ENCODE measurements at places on chromosomes 1 and 21.
A peak's percentile ranks its signal among the peaks of the same experiment; 100 is the strongest.

- no peak for DNase-seq
Observed at GRCh38 chr1:157966031-157966537, 27.4 kb upstream of the KIRREL1 start.

DNA sequence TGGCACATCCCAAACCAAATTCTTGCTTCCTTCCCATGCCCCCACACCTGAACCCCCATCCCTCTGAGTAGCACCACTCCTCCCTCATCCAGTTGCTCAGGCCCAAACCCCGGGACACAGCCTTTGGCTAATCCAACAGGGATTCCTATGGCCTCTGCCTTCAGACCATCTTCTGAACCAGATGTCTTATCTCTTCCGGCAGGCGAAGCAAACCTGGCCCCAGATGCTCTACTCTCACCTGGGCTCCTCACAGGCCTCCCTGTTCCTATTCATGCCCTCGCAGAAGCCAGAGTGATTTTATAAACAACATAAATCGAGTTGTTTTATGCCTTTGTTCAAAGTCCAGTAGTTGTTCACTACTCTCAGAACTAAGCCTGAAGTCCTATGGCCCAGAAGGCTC is 12.5 kb upstream of the KCNA2 start:
- no peak for DNase-seq

- DNase-seq = no peak
Observed at GRCh38 chr1:190497565-190497964, 19.9 kb upstream of the BRINP3 start.

GRCh38 chr1:203914292-203914691 is 52.9 kb downstream of the SNRPE start:
- no peak for DNase-seq

DNA sequence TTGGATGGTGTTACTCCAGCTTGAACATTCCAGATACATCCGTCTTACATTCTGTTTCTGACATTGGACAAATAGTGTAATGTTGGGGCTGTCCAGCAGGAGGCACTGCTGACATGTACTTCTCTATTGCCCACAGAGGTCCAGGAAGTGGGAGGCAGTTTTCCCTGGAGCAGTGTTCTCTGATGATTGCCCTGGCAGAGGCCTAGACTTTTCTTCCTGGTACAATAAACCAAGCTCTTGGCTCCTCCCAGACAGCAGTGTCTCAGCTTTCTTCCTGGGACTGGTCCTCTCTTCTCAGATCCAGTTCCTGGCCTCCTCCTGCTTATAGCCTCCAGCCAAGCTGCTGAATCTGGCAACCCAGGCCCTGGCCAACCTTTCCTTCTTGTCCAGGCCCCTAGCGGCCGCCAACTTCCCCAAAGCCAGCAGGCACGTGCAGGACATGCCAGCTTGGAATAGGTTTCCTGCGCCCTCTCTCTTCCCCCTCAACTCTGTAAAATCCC is 14.9 kb upstream of the IFNLR1 start:
- DNase-seq = peak; percentile 73

DNA sequence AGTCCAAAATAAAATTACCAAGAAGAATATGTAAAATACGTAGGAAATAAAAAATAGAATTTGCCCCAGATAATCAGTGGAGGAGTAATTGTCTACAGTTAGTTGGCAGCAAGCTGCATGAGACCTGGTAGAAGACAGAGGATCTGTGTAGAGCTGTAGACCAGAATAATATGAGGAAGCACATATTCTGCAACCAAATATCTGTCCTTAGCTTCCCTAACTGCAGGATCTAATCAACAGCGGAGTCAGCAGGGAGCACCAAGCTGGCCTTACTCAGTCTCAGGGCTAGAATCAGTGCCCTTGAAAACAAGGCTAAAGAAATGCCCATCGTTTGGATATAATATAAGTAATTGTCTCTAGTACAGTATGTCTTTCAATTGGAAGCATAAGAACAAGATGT is 6.1 kb upstream of the GCSAML start:
- no peak for DNase-seq

- no peak for DNase-seq
Observed at GRCh38 chr1:176811511-176812288, 348.7 kb downstream of the PAPPA2 start.
